Small intestine (tissue), 16 donors: ENCODE measurements at places on chromosomes 4 and X. TPM values are rescaled to one million over a fixed set of nuclear protein-coding genes. Genes with fewer than 3 reads are reported as not detected.

SULT1B1 gene
- 45.4 TPM for polyA plus RNA-seq

PTCHD1 gene
- polyA plus RNA-seq, result not detected

- no peak overlapping the region for H3K27ac ChIP-seq
- no peaks in the 10 kb centered on the region for H3K4me1 ChIP-seq
- H3K27me3 ChIP-seq, result no peaks in the 10 kb centered on the region
- no peak overlapping the region for H3K4me3 ChIP-seq
- DNase-seq, result no peak
- no peaks in the 10 kb centered on the region for H3K36me3 ChIP-seq
These were observed 10.5 kb upstream of the TLR3 start for GRCh38 chr4:186058253-186058979.

GRCh38 chrX:110245011-110245410 is 72.9 kb downstream of the AMMECR1 start:
- DNase-seq, result no peak
- no peaks in the 10 kb centered on the region for H3K36me3 ChIP-seq
- H3K4me1 ChIP-seq, result no peaks in the 10 kb centered on the region
- no peak overlapping the region for H3K27ac ChIP-seq
- no peak overlapping the region for H3K4me3 ChIP-seq
- no peaks in the 10 kb centered on the region for H3K27me3 ChIP-seq

DNA sequence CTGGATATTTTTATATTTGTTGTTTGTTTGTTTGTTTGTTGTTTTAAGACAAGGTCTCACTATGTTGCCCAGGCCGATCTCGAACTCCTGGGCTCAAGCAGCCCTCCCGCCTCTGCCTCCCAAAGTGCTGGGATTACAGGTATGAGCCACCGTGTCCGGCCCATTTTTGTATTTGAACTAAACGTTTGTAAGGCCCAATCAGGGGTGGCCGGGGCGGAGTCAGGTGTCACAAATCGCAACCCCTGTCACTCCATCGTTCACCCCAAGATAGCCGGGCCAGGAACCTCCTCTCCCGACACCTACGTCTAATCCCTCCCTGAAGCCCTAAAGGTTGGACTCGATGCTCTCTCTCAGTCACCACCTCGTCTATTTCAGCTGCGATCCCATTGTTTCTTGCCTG is 722 bp upstream of the EFHC2 start:
- no peaks in the 10 kb centered on the region for H3K27me3 ChIP-seq
- no peak overlapping the region for H3K4me3 ChIP-seq
- H3K36me3 ChIP-seq, result no peaks in the 10 kb centered on the region
- H3K4me1 ChIP-seq, result no peaks in the 10 kb centered on the region

DNA sequence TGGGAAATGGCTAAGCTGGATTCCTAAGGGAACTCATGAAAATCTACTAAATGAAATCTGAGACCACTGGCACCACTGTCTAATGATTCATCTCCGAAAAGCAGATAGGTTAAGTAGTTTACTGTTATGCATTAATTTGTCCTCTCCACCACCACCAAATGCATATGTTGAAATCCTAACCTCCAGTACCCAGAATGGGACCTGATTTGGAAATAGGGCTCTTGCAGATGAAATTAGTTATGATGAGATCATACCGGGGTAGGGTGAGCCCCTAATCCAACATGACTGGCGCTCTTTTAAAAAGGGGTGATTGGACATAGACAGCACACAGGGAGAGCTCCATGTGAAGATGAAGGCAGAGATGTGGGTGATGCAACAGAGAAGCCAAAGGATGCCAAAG is 124.9 kb upstream of the GUCY1A1 start:
- no peaks in the 10 kb centered on the region for H3K4me1 ChIP-seq
- H3K27me3 ChIP-seq, result no peaks in the 10 kb centered on the region

DNA sequence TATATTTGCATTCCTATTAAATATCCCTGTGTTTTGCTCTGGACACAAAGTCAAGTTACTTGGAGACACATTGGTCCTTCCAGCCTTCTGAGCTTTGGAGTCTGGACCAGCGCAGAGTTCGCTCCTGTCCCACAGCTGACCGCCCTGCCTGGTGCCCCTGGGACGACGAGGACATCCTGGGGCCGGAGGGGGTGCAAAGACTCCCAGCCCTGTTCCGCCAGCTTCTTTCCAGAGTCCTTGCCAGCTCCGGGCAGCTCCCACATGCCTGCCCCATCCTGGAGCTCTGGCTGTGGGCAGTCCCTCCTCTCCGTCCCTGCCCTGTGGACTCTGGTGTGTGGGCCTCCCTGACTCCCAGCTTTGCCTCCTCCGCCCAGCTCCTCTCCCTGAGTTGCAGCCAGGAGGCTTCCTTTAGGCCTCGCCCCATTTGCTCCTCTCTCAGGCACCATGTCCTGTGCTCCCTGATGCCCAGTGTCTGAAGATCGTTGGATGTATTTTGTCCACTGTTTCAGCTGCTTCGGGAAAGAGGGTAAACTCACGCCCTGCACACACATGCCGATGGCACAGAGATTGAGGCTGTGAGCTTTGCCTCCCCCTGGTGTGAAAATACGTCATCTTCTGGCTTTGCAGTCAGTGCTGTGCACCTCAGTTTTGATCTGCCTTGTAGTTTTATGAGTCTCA is 4.9 kb upstream of the PCGF3 start:
- no peak overlapping the region for H3K4me3 ChIP-seq
- DNase-seq, result no peak
- H3K4me1 ChIP-seq, result peaks cover 22% of the 10 kb centered on the region
- no peaks in the 10 kb centered on the region for H3K27me3 ChIP-seq
